ENCODE measurements at places on chromosomes 4 and X.

DNA sequence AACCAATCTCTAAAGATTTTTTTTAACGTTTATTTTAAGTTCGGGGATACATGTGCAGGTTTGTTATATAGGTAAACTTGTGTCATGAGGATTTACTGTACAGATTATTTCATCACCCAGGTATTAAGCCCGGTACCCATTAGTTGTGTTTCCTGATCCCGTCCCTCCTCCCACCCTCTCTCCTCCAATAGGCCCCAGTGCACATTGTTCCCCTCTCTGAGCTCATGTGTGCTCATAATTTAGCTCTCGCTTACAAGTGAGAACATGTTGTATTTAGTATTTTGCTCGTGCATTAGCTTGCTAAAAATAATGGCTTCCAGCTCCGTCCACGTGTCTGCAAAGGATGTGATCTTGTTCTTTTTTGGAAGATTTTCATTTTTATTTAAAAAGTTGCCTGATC, 2309.4 kb upstream of the AGA start:
- DNase-seq: no peak

- DNase-seq: peak; percentile 92
Measured at GRCh38 chr4:6917461-6918271, 8.0 kb downstream of the TBC1D14 start.

DNA sequence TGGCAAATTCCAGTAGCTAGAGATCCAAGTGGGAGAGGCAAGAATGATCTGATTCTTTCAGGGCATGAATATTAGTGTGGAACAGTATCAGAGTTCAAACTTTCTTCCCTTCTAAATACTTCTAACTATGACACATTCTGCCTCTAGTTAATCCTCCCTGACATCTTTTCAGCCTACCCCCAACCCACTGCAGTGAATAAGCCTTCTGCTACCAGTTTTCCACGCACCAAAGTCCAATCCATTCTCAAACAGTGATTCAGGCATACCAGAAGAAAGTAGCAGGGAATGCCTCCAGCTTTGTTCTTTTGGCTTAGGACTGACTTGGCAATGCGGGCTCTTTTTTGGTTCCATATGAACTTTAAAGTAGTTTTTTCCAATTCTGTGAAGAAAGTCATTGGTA, 155.4 kb upstream of the FTHL17 start:
- DNase-seq: no peak

DNA sequence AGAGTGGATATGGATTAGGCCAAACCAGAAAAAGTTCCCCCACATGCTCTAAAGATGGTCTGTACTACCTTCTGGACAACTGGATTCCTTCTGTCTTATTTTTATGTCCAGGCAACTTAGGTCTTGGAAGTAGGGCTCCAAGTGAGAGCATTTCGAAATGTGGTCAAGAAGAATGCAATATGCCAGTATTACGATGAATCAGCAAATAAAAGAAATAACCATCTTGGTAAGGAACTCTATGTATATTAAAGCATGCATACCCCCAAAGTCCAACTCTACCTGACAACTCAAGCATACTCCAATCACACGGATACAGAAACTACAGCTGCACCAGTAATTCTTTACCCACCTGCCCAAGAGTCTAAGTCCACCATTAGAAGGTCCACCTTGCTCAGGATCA, 234.5 kb downstream of the HNRNPD start:
- DNase-seq: no peak

GRCh38 chr4:165111906-165112367, 723 bp downstream of the TMEM192 start:
- no peak for DNase-seq

DNA sequence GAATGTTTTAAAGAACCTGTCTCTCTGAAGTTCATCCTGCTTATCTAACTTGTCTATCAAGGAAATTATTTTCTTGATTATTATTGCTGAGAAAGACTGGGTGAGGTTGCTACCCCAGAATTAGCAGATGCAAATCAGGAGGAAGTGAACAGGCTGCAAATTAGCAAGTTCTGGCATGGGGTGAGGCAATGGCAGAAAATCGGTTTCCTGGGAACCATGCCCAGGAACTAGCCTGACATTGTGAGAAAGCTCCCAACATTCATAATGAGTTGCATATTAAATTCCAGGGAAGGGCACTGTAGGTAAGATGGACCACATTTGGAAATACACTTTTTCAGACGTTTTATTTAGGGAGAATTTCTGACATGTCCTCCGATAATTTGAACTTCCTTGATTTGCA, 11.6 kb downstream of the ARSF start:
- no peak for DNase-seq

- DNase-seq: no peak
Measured at GRCh38 chrX:550514-550913, 80.1 kb upstream of the SHOX start.

All from Kasumi-1 (cell line).